ENCODE measurements at places on chromosomes 6 and 20.

DNA sequence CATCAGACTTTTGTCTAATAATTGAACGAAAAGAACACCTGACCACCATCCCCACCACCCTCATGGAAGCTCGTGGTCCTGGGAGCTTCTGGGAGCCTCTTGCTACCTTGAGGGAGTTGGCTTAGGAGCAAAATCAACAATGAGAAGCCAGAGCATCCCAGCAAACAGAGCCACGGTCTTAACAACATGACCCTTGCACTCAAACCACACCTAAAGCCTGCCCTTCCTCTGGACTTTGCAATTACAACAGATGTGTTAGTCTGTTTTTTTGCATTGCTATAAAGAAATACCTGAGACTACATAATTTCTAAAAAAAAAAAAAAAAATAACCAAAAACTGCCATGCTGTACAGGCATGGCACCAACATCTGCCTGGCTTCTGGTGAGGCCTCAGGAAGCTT, 9.5 kb upstream of the RBM24 start:
- no peak for DNase-seq

- DNase-seq: peak; percentile 70
These were observed 8.4 kb upstream of the NUP153 start for GRCh38 chr6:17714879-17715851.

GRCh38 chr6:129539032-129539431, 170.9 kb downstream of the ARHGAP18 start:
- no peak for DNase-seq

GRCh38 chr6:40148882-40149573, 214.8 kb upstream of the MOCS1 start:
- no peak for DNase-seq

DNA sequence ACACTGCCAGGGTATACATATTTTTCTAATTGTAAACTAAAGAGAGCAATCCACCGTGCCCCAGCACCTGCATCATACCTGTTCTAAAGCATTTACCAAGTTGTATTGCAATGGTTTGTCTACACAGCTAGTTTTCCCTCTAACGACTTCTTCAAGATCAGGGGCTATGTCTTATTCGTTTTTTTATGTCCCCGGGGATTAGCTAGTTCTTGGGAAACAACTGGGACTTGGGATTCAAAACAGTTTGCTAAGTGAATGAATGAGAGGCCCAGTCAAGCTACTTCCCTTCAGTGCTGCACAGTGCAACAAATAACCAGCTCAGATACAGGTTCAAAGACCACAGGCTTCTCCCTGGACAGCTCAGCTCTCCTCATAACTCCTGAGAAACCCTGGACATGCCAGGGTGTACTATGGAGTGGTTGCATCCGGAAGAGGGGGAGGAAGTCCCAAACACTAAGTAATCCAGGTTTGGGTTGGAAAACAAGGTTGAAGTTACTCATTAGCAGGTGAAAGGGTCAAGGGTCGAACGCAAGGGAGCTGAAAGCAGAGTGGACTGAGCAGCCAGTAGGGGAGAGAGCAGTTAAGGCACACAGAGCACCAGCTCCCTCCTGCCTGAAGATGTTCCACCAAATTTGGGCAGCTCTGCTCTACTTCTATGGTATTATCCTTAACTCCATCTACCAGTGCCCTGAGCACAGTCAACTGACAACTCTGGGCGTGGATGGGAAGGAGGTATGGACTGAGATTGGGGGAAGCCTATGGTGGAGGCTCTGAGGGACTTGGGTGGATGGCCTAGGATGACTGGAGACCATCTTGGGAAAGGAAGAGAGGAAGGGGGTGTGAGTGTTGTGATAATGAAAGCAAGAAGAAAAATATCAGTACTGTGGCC, at the start of gene APOM:
APOM (plus strand) TSS at position 546 of the 889 bp plus-strand sequence; CDS start at position 619, 73 bp downstream.
- DNase-seq: no peak

GRCh38 chr6:25218346-25218745, 60.8 kb upstream of the CARMIL1 start:
- DNase-seq: no peak

DNA sequence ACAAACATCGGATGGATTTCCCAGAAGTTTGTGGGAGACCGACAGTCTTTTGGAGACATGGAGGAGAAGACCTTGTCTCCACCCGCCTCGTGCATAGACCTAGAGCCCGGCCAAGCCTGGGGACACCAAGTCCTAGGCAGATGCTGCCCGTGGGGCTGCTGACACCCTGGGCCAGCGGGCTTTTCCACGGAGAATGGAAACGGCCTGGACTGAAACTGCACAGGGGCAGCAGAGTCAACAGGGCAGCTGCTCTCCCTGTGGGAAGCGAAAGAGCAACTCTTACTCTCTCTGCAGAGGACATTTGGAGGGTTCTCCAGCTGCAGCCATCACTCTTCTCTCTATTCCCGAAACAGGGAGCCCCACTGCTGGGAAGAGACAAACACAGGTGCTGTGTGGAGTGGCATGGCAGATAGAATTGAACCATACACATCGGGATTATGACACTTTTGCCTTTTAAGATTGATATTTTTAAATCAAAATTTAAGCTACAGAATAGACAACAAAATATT, 401.2 kb downstream of the THBS2 start:
- DNase-seq: no peak

DNA sequence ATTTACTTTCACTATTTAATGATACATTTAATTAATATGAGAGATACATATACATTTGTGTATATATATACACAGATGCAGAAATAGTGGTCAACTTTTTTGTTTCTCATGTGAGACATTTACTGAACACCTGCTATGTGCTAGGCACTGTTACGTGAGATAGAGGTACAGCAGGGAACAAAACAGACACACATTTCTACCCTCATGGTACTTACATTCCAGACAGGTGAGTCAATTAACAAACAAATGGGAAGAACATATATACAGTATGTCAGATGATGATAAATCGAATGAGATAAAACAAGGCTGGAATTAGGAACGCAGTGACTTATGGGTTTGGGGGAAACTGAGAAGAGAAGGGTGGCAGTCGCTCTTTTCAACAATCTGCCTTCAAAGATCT, 5.1 kb downstream of the TFB1M start:
- DNase-seq: no peak

- DNase-seq: no peak
These were observed 15.1 kb downstream of the SRSF6 start for GRCh38 chr20:43472671-43473380.

- no peak for DNase-seq
These were observed 383.4 kb downstream of the GRIK2 start for GRCh38 chr6:101776919-101777350.

GRCh38 chr6:31752739-31753319, 9.6 kb upstream of the SAPCD1 start:
- no peak for DNase-seq

GRCh38 chr6:145736661-145737144, 1.4 kb upstream of the EPM2A start:
- no peak for DNase-seq

DNA sequence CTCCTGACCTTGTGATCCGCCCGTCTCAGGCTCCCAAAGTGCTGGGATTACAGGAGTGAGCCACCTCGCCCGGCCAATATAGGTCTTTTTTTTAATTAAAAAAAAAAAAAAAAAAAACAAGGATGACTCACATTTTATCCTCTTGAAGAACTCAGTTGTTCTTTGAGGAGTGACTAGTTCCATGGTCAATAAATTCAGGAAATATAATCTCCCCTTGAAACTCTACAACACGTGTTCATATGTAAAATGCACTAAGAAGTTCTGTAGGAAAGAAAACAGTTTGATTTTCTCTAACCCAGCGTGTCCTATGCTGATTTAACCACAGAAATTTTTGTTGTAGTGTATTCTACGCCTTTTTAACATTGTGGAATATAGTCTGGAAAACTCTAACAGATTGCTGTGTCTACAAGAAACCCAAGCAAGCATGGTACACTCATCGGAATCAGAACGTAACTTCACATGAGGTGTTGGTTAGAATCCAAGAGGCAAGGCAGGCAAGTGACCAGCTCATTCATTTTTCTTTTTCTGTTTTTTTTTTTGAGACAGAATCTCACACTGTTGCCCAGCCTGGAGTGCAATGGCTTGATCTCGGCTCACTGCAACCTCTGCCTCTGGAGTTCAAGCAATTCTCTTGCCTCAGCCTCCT, 79.0 kb upstream of the ZNF217 start:
- no peak for DNase-seq

DNA sequence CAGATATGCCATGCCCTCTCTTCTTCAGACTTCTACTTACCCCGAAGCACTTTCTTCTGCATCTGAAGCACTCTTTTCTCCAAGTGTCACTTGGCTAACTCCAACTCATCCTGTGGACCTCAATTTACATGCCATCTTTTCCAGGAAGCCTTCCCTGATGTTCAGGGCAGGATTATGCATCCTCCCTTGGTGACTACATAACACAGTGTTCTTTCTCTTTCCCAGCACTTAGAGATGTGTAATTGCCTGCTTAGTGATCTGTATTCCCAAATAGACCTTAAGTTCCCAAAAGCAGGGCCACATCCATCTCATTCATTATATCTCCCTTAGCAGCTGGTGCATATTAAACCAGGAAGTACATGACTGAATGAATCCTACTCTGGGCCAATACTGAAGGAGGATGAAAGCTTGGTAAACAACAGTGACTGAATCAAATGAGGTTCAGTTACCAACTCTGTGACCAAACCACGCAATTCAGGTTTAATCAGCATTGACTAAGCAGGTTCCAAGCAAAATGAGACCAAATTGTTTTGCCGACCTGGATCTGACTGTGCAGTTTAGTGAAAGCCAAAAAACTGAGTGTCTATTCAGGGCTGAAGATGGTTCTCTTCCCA, 121.4 kb upstream of the TCF21 start:
- no peak for DNase-seq

DNA sequence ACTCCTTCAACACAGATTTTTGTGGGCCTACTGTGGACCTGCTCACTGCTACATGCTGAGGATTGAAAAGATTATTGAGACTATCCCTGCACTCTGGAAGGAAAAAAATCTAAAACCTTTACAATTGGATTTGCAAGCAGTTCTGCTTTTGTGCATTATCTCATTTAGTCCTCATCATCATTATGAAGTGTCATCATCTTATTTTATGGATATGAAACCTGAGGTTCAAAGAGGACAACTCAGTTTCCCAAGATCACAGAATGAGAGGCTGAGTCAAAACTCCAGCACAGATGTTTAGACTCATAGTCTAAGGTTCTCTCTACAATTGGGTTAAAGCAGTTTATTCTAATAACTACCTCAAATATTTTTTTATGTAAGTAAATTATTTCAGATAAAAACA, 160.2 kb upstream of the MARCKS start:
- DNase-seq: no peak

DNA sequence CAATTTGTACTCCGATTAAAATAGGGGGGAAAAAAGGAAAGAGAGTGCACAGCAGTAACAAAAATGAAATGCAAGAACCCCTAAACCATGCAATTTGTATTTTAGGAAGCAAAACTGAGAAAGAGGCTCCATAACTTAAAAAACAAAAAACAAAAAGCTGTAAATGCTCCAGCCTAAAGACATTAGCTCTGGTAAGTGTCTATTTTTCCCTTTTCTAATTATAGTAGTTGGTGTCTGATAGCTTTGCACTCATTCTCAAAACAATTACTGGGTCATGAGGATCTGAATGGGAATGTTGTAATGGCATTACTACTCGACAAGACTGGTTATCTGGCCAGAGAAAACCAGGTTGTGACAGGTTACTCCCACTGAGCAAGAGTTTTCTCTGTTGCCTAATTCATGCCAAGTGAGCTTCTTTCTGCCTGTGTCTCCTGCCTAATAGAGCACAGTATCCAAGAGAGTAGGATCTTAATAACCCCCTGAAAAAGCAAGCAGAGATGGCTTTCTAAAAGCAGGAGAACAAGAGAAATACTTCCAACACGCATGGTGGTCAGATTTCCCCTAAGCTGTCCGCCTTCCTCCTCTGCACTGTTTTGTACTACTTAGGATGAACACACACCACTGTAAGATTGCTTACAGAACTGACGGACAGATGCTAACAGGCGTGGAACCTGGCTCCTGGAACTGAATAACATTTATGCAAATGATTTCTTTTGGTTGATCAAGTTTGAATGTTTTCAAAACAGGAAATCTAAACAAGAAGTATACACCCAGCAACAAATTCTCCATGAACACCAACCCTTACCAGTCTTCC, 86.4 kb downstream of the FKBP5 start:
- DNase-seq: no peak

DNA sequence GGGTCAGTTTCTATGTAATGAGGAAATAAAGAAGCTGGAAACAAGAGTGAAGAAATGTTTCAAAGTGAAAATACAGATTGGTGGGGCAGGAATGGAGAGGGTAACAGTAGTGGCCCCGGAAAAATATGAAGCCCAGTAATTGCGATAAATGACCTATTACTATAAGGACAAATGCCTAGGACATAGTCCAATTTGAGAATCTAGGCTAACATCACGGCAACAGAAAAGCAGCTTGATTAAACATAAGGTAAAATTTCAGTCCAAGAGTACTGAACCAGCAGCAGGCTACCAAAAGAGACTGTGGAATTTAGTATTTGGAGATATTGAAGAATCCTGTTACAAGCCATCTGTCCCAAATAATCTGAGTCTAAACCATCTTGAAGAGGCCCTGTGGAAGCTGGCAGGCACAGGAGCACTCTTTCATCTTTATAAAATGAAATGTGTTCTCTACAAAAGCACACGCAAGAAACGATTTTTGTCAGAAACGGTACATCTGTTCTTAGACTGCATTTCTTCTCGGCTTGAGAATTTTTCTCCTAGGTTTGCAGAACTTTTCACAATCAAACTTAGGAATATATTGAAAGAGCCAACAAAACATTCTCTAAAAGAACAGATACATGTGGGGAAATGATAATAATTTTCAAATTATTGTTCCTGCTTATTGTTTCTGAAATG, 49.3 kb downstream of the ELOVL5 start:
- no peak for DNase-seq

- DNase-seq: no peak
These were observed 1.1 kb downstream of the PTCHD4 start for GRCh38 chr6:48109944-48110343.

DNA sequence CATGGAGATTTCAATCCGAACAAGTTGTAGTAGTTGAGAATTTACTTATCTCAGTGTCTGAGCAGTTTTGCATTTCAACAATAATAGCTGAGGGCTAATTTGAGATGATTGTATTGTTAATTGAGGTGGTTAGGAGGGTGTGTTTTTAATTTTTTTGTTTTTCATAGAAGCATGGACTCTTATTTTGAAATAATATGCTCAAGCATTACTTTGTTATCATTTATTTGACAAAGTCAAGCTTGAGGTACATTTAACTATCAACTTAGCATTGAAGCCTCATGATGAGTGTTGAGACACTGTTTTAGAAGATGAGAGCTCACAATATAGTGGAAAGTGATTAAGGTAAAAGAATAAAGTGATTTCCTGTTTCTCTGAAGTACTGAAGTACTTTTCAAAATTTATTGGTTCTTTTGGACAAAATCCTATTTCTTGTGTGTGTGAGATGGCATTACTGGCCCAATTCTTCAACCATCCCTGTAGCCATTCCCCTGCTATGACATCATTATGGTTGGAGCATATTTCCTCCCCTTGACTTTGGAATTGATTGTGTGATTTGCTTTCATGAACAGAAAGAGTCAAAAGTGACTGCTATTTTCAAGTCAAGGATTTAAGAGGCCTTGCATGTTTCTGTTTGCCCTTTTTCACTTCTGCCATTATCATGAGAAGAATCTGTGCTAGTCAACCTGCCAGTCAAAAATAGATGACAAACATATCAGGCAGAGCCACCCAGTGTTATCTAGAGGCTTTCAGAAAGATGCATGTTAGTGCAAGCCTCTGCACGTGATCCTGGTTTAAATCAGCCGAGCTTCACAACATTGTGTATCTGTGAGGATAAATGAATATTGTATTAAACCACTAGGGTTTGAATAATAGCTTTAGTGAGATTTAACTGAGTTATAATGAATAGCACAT, 1112.3 kb upstream of the CITED2 start:
- DNase-seq: no peak

- DNase-seq: no peak
These were observed 575.3 kb downstream of the FRK start for GRCh38 chr6:115485400-115485799.

GRCh38 chr6:125301435-125302391, at the start of gene HDDC2:
HDDC2 (minus strand) TSS chr6:125301967; CDS start chr6:125301932, 35 bp downstream.
- DNase-seq: peak; percentile 83

Data from activated effector memory CD4-positive, alpha-beta T cell treated with anti-CD3 and anti-CD28 coated beads, Interleukin-2, amount 50 U/mL, for 16 hours (primary cell).